Cortex of kidney (tissue), 1 donor: ENCODE measurements at places on chromosomes 12 and 14.

DNA sequence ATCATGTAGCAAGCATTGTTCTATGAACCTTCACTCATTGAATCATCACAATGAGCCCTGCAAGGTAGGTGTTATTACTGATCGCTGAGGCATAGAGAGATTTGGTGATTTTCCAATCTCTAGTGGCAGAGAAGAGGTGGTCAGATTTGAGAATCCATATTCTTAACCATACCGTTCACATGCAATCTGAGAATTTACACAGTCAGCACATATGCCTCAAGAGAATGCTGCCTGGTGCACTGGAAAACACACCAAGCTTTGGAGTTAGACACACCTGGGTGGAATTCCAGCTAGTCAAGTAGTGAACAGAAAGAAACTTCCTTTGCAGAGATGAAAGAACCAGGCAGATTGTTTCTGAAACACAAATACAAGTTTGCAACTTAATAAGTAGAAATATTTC is 94.1 kb downstream of the LGR5 start:
- DNase-seq, result no peak

DNA sequence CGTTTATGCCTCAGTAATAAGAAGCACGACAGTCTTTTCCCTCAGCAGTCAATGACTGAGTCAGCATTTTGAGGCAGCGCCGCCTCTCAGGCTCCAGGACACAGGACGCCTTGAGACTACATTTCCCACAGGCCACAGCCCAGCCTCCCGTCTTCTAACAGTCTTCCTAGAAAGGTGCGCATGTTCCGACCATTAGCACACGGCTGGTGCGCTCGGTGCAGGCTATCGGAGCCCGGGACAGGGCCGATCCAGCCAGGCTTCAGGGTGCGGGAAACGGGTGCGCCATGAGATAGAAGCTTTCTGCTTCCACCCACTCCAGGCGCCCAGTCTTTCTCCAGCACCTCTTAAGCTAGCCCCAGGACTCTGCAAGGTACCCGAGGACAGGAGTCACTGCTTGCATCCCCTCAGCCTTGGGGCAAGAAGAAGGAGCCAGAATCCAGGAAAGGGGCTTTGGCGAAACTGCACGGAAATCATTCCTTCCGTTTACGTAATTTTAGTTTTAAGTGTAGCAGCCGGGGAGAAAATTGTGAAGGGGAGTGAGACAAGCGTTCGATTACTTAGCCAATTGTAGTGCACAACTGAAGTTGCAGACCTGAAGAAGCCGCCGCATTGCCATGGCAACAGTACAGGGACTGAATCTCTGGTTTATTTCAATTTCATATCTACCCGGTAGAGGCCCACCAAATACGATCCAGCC is 54.0 kb downstream of the ZNF641 start:
- no peak for DNase-seq

DNA sequence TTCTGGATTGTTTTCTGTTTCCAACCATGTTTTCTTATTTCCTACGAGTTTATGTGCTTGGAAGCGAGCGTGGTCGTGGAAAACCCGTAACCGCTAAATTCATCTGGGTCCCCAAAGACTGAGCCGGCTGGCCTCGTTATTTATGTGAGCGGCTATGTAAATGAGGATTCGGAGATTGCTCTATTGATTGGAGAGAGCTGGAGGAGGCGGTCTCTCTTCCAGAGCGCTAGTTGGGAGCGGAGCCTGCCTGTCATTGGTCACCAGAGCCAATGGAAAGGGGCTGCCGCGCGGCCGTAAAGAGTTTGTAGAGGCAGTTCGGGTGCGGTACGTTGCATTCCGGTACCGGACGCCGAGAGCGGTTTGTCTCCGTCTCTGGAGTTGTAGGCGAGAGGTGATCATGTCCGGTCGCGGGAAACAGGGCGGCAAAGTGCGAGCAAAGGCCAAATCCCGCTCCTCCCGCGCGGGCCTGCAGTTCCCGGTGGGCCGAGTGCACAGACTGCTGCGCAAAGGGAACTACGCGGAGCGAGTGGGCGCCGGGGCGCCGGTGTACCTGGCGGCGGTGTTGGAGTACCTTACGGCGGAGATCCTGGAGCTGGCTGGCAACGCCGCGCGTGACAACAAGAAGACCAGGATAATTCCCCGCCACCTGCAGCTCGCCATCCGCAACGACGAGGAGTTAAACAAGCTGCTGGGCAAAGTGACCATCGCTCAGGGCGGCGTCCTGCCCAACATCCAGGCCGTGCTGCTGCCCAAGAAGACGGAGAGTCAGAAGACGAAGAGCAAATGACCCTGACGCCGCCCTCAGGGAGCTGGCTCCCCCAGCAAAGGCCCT is 29.0 kb downstream of the WBP11 start:
- no peak for DNase-seq

GRCh38 chr14:49946320-49947141 is 53.6 kb downstream of the ARF6 start:
- no peak for DNase-seq

- no peak for DNase-seq
Observed at GRCh38 chr12:82109243-82109642, 248.9 kb downstream of the CCDC59 start.

- DNase-seq, result no peak
Observed at GRCh38 chr12:50394469-50395029, 1.9 kb downstream of the FAM186A start.

DNA sequence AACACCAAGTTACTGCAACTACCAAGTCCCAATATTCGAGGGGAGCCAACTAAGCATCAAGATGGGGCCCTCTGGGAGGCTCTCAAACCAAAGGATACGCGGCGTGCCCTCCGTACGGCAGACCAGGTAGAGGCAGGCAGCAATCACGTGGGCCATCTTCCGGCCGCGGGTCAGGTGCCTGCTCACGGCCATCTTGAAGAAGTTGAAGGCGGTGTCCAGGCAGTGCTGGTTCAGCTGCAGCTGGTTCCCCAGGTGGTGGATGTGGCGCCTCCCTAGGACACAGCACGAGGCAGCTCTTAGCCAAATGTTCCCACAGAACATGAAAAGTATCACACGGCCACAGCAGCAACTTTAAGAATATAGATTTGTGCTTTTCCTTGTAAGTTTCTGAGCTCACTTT is 24.3 kb downstream of the BTBD6 start:
- no peak for DNase-seq

- no peak for DNase-seq
Observed at GRCh38 chr12:2680676-2681039, 114.1 kb upstream of the FKBP4 start.

GRCh38 chr12:5648692-5649359 is 216.9 kb downstream of the NTF3 start:
- DNase-seq, result no peak

- DNase-seq, result no peak
Observed at GRCh38 chr14:52078721-52079120, 9.9 kb upstream of the NID2 start.

- DNase-seq, result no peak
Observed at GRCh38 chr12:92186038-92186470, 40.4 kb upstream of the BTG1 start.

GRCh38 chr12:109892748-109893147 is 7.3 kb upstream of the TCHP start:
- DNase-seq, result no peak

DNA sequence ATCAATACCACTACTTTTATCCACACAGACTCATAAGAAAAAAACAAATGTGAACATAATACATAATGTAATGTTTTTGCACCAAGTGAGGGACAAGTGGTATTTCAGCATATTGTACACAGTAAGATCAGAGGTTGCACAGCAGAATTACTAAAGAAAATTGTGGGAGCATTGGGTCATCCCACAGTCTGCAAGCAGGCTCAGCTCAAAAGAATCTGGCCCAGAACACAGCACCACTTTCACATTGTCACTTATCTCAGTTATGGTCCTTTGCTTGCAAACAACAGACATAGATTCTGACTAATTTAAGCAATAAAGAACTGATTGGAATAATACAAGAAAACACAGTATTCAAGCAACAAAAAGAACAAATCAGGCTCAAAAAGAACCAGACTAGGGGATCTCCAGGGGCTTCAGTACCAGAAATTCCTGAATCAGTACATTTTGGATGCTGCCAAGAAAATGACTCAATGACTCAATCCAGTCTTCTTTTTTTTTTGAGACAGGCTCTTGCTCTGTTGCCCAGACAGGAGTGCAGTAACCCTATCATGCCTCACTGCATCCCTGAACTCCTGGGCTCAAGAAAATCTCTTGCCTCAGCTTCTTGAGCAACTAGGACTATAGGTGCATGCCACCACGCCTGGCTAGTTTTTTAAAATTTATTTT is 42.9 kb upstream of the EEA1 start:
- no peak for DNase-seq

- no peak for DNase-seq
Observed at GRCh38 chr14:28756884-28757570, 9.6 kb upstream of the FOXG1 start.
